ENCODE measurements at places on chromosomes 2 and 18. TPM values are rescaled to one million over a fixed set of nuclear protein-coding genes. Genes with fewer than 3 reads are reported as not detected.
A peak's percentile ranks its signal among the peaks of the same experiment; 100 is the strongest.

The FLACC1 gene
- polyA plus RNA-seq, result 1.5 TPM

The STEAP3 gene
- 1.7 TPM for polyA plus RNA-seq

The CTAGE1 gene
- not detected for polyA plus RNA-seq

The CHPF gene
- polyA plus RNA-seq, result 8.7 TPM

- DNase-seq, result no peak
These were observed 277.7 kb upstream of the FBXO11 start for GRCh38 chr2:48183991-48184390.

GRCh38 chr18:22549260-22549937 is 131.7 kb upstream of the CTAGE1 start:
- DNase-seq, result no peak

DNA sequence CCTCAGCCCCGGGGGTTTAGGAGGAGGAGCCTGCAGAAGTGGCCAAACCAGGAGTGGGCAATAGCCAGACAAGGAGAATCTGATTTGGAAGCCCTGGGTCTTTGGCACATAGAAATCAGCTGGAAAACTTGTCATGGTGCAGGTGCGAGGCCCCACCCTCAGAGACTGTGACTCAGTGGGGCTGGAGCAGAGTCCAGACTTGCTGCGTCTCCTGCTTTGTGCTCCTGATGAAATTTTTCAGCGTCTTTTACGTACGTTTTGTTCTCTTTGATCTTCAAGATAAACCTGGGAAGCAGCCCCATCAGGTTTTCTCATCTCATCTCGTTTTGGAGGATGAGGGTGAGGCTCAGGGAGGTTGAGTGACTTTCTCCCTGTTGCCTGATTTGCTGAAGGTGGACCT is 114.1 kb downstream of the CABLES1 start:
- DNase-seq, result no peak

GRCh38 chr2:12236136-12236844 is 480.4 kb upstream of the TRIB2 start:
- no peak for DNase-seq

- DNase-seq, result no peak
These were observed 13.8 kb upstream of the CCDC68 start for GRCh38 chr18:54973046-54973445.

GRCh38 chr2:16637304-16637703 is 28.3 kb downstream of the CYRIA start:
- DNase-seq, result no peak

GRCh38 chr2:119723186-119723585 is 36.5 kb upstream of the PTPN4 start:
- DNase-seq, result no peak

- DNase-seq, result no peak
These were observed 110.0 kb downstream of the TPGS2 start for GRCh38 chr18:36718705-36719328.

DNA sequence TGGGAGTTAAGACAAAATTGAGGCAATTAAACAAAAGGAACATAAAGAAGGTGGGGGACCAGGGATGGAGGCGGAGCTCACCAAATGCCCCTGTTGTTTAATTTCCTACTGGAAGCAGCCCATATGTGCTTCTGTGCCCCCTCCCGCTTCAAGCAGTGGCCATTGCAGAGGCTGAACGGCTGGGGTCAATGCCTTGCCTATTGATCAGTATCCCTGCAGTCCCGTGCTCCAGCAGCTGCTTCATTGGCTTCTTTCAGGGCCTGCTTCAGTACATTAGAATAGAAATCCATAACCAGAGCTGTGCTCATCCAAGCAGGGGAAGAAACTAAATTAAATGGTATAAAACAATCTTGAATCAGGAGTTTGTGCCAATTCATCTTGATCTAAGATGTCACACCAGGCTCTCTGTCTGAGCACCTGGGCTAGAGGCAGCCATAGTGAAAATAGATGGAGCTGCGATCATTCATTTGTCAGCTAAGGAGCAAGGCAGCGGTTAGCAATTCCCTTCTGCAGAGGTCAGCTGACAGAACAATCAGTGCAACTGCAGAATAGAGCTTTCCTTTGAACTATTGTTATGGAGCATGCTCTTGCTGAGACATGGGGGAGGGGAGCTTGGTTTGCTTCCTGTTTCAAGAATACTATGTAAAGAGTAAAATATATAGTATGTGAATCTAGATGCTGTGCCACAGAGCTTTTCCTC is 222.4 kb downstream of the WDR7 start:
- DNase-seq, result no peak

- DNase-seq, result no peak
These were observed 11.9 kb downstream of the FIGN start for GRCh38 chr2:163723881-163724280.

- DNase-seq, result peak; percentile 16
These were observed 1.3 kb upstream of the ZNF512 start for GRCh38 chr2:27581417-27582128.

- DNase-seq, result peak; percentile 85
These were observed 35.2 kb downstream of the ST3GAL5 start for GRCh38 chr2:85853499-85854165.

- no peak for DNase-seq
These were observed 160.8 kb upstream of the HAAO start for GRCh38 chr2:42953216-42953615.

Data from B cell (primary cell).